ENCODE measurements at places on chromosomes 16 and 17.

DNA sequence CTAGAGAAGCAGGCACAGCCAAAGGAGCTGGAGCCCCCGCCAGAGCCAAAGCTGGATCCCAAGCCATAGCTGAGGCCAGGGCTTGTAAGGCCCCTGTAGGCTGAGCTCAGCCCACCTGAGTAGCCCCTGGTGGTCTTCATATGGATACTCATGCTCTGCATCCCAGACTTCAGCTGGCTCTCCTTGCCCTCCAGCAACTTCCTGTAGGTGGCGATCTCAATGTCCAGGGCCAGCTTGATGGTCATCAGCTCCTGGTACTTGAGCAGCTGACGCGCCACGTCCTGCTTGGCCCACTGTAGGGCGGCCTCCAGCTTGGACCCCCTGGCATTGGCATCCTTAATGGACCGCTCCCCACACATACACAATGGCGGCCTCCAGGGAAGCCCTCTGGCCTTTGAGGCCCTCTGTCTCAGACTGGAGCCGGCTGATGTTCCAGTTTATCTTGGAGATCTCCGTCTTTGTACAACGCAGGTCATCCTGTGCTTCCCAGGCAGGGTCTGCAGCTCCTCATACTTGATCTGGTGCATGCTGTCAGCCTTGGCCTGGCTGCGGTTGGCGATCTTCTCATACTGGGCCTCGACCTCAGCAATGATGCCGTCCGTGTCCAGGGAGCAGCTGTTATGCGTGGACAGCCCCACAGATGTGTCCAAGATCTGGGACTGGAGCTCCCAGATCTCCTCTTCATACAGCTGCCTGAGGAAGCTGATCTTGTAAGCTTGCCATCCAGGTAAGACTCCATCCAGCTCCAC lies 28.9 kb downstream of the IKZF3 start:
- no peak for DNase-seq

DNA sequence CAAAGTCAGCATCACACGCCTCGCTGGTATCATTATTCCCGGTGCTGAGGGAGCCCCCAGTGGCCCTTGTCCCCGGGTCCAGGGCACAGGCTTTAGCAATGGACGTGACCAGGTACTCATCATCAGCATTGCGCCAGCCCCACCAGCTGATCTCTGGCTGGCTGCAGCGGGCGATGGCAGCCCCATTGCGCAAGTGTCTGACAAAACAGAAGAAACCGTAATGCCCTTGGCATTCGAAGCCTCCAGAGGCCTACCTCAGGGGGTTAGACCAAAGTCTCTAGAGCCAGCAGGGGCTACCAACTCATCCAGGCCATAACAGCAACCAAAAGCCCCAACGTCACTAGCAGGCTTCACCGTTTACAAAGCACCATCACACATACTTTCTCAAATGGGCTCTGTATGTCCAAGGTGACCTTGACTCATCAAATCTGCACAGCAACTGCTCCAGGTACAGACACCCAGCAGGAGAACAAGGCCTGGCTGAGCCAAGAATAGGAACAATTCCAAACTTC lies 7.3 kb downstream of the MTMR4 start:
- DNase-seq: peak; percentile 70

GRCh38 chr16:1034230-1035065 lies 38.1 kb upstream of the SSTR5 start:
- no peak for DNase-seq

DNA sequence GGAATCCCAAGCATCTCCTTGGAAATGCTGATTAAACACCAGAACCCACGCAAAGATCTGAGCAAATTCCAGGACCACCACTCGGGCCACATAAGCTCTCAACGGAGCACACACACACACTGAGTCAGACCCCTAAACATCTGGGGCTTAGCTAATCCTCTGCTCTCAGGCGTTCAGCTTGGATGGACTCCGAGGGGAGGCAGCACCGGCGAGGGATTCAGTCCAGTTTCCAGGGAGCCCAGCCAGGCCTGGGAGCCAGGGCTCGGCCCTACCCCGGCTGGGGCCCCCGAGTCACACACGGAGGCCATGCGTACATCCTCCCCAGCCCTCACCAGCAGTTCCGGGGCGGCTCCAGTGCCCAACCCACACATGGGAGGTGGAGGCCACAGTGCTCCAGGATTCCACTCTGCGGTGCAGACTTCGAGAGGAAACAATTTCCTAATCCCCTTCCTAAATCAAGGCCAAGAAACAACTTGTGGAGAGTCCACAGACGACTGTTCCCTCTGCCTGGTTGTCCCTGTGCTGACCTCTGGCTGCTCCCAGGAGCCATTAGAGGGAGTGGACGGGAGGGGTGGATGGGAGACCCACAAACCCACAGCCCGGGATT lies 70.5 kb downstream of the GAS7 start:
- DNase-seq: peak; percentile 77

- DNase-seq: no peak
Observed at GRCh38 chr17:28567604-28568003, 3.7 kb downstream of the PIGS start.

DNA sequence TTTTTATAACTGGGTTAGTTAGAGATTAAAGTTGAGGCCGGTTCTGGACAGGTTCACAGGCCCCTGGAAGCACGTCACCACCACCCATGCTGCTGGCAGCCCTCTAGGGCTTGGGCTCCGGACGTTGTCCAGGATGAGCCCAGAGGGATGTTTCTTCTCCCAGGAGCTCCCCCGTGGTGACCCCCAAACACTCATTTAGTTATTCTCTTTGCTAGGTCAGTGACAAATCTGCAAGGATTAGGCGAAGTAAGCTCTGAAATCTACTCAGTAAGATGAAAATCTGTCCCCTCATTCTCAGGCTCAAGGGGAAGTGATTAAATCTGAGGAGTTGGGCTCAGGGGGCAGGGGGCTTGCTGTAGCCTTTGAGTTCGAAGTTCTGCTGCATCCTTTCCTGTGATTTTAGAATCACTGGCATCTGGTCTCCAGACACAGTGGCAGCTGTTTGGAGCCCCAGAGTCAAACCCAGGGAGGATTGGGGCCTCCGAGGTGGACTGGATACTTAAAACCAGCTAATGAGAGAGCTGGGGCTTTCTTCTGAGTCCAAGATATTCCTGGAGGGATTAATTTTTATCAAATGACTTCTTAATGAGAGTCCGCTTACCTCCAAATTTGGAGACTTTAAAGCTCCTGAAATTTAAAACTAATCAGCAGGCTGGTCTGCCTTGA lies 49.2 kb upstream of the HS3ST2 start:
- no peak for DNase-seq

- no peak for DNase-seq
Observed at GRCh38 chr17:55228683-55229192, 36.0 kb upstream of the HLF start.

GRCh38 chr17:15422392-15422965 lies 44.9 kb downstream of the CDRT4 start:
- DNase-seq: no peak

GRCh38 chr17:55576237-55576995 lies 65.2 kb upstream of the SMIM36 start:
- DNase-seq: peak; percentile 90

DNA sequence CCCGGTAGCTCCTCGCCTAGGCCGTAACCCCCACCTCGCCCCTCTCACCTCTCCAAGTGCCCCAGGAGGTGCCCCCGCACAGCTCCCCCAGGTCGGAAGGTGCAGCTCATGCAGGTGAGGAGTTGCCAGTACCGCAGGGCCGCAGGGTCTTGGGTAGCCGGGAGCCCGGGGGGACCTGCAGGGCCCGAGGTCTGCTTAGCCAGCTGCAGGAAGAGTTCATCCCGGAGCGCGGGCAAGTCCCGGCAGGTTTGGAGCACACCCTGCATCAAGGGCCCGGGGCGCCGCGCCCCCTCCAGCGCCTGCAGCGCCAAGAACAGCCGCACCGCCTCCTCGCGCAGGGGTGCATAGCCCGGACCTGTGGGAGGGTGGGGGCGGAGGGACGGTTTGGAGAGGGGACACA lies 4.8 kb downstream of the PLEKHH3 start:
- no peak for DNase-seq

All from astrocyte of the spinal cord (primary cell).